ENCODE measurements at places on chromosomes 3 and 15.

GRCh38 chr3:122343654-122344053, 18.6 kb downstream of the CSTA start:
- peak; percentile 25 for DNase-seq

DNA sequence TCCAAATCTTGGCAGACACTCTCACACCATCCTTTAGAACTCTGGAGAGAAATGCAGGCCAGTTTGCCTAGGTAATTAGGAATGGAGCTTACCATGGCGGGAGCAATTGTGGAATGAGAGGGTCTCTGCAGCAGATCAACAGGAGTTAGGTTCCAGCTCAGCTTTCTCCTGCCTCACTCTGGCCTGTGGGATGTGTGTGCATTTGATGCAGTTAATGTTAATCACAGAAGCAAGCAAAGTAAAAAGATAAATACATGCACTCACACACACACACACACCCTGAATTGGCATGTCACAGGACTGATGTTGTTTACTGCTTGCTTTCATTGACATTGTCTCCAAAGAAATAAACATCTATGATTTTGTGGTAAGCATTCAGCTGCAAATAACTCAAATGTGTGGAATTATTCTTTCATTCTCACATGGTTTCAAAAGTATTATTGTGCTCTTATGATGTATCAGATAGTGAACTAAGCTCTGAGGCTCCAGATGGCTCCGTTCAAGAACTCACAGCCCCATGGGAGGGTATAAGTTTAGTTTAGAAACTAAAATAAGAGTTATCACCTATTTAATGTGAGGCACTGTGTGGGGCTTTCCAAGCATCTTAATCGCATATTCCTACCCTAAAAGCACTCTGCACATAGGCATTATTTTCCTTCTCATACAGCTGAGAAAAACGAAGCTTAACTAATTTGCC, 31.3 kb upstream of the BFSP2 start:
- no peak for DNase-seq

DNA sequence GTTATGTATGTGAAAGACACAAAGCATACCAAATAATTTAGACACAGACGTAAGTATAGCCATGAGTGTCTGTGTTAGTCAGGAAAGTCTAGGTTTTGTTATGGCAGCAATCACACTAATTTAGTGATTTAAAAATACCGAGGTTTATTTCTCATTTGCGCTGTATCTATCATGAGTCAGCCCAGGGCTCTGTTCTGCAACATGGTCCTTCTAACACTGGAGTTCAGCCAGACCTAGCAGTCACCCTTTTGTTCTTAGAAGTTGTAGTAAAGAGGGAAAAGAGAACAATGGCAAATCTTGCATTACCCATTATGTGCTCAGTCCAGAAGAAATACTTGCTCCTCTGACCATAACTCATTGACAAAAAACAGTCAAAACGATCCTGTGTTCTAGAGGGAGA, 311.5 kb downstream of the NLGN1 start:
- peak; percentile 70 for DNase-seq

DNA sequence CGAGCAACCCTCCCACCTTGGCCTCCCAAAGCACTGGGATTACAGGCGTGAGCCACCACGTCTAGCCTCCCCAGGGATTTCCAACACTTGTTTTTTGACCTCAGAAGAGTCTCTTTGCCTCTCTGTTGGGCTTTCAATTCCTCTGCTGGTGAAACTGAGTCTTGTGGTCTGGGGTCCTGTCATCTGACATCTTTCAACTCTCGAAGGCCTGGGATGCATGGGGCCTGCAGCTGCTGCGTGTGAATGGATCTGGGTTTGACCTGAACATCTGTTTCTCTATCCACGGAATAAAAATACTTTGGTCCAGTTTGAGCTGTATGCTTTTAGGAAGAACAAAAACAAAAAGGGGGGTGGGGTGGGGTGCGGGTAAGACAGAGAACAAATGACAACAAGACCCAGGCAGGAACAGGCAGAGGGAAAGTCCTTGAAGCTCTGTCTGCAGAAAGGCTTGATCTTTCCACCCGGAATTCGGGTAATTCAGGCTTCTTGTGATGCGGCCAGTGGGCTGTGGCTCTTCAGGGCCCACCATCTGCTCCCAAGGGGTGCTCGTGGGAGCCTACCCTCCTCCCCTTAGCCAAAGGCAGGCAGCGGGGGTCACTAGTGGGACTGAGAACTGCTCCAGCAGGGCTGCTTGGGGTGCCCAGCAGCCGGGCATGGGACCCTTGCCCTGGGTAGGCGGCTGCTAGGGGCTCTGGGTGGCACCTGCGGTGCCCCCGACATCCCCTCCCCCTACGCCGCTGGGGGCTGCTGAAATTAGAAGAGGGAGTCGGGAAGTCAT, 71.5 kb downstream of the SLC12A8 start:
- DNase-seq: peak; percentile 18

DNA sequence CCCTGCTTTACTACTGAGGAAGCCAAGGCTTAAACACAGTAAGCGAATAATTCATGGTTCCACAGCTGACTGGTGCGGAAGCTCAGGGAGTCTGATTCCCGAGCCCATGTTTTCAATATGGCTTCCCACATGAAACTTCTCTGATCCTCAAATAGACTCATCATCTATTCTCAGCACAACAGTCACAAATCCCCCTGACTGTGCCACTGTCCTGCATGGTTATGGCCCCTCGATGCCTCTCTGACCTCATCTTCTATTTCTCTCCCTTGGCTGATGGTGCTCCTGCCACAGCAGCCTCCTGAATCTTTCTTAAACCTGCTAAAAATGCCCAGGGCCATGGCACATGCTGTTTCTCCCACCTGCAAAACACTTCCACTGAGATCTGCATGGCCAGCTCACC, 43.2 kb downstream of the SRGAP3 start:
- no peak for DNase-seq

GRCh38 chr3:39000008-39000450, 51.7 kb downstream of the SCN11A start:
- DNase-seq: peak; percentile 58

DNA sequence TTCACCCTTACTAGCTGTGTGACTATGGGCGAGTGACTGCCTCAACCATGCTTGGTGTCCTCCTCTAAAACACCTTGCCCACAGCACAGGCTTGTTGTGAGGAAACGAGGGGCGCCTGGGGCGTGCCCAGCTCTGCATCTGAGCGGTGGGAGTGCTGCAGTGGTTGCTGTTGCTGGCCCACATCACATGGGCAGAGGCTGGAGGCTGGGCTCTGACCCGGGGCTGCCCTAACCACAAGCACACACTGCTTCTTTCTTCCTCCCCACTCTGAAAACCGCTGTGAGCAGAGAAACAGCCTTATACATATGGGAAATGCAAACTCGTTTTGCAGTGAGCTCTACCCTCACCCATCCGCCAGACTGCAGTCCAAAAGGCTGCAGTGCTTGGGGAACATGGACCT, 74.8 kb upstream of the RPL32 start:
- DNase-seq: no peak

DNA sequence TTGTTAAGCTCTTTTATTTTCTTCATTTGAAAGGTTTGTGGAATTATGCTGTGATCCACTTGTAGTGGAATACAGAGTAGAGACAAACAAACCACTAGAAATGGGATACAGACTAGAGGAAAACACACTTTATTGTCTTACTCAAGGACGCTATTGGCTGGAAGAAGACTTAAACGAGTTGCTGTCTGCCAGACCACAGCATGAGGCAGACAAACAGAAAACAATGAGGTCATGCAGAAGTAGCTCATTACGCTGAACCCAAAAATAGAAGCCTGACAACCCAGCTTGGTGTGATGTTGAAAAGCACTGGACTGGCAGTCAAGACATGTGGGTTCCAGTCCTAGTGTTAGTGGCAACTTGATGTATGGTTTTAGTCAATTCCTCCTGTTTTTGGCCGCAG, 62.4 kb upstream of the P3H2 start:
- DNase-seq: peak; percentile 97

- peak; percentile 58 for DNase-seq
Measured at GRCh38 chr3:8972639-8973038, 9.4 kb upstream of the RAD18 start.

DNA sequence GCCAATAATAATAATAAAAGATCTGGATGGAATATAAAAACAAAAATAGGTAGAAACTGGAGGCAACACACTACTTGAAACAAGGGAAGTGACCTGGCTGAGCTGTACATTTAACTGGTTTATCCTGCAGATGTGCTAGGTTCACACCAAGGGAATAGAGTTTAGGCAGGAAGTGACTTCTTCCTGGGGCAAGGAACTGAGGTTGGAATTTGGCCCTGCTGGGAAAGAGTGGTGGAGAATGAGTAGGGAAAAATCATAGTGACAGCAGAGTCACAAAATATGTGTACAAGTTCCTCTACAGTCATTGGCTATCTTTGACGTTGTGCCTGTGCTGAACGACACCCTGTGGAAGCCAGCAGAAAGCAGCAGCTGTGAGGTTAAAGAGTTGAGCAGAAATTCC, 44.1 kb downstream of the ARHGAP11B start:
- no peak for DNase-seq

- DNase-seq: no peak
Measured at GRCh38 chr3:18258492-18258891, 166.6 kb downstream of the SATB1 start.

GRCh38 chr3:21446945-21447475, 304.0 kb downstream of the ZNF385D start:
- no peak for DNase-seq

GRCh38 chr15:52005748-52006701, 13.0 kb upstream of the MAPK6 start:
- DNase-seq: peak; percentile 75

DNA sequence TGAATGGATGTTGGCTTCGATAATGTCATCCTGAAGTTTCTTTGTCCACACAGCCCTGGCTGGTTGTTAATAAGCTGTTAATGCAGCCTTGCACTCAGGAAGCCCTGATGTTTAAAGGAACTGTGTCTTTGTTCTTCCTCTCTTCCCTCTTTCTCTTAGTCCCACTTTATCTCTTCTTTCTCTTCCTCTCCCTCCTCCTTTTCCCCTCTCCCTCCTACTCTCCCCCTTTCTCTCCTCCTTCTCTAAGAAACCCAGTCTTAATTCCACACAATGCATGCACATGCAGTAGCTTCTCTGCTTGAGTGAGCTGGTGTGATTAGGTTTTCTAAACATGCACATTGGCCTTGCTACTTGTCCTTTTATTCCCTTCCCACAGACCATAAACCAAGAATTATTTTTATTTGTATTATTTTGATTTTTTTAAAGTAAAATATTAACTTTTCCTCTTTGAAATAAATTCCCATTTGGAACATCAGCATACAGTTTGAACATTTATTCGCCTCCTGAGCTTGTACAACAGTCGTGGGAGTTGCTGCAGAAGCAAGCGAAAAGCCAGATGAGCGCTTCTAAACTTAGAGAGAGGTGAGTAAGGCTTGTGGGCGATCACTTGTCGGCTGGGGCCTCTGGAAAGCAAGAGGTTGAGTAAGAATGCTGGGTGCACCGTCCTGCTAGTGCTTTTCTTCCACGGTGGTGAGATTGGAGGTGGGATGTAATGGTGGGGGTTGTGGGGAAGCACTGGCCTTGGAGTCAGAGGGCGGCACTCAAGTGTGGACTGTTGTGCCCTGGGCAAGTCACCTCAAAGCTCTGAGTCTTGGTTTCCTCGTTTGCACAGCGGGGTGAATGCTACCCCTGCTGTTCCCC, 7.2 kb downstream of the GHRL start:
- no peak for DNase-seq

- DNase-seq: no peak
Measured at GRCh38 chr15:69000091-69000490, 14.4 kb upstream of the NOX5 start.

DNA sequence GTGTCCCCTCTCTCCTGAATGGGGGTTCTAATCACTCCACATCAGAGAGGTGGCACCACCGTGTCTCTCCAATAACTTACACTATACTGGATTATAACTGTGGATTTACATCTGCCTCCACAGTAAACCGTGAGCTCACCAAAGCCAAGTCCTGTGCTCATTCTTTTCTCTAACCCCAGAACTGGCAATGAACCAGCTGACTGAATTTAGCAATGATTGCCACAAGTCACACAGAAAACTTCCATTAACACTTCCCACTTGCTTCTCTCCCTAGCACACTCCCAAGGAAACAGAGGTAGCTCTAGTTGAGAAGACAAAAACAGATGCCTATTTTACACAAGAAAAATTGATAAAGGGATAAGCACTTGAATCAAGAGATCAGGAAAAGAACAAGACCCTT, 361.3 kb downstream of the ULK4 start:
- DNase-seq: no peak

GRCh38 chr3:127486321-127486944, 104.1 kb downstream of the TPRA1 start:
- DNase-seq: no peak

All from M059J (cell line).